ENCODE measurements at places on chromosomes 4 and X. TPM values are rescaled to one million over a fixed set of nuclear protein-coding genes. Genes with fewer than 3 reads are reported as not detected.

F8A2 gene
- not detected for total RNA-seq

SPATA4 gene
- total RNA-seq = not detected

FRG2 gene
- not detected for total RNA-seq

TKTL2 gene
- total RNA-seq = not detected

PNMA6A gene
- 3.7 TPM for total RNA-seq

OCIAD1 gene
- total RNA-seq = 81.5 TPM

SPANXN3 gene
- not detected for total RNA-seq

YY2 gene
- 2.2 TPM for total RNA-seq

ACOT9 gene
- 59.1 TPM for total RNA-seq

GYPE gene
- 3.9 TPM for total RNA-seq

GRCh38 chr4:128793859-128794672, 15.4 kb upstream of the JADE1 start:
- H3K4me1 ChIP-seq = no peaks in the 10 kb centered on the region
- DNase-seq = no peak
- H3K36me3 ChIP-seq = no peaks in the 10 kb centered on the region
- H3K27ac ChIP-seq = no peak overlapping the region
- no peak overlapping the region for H3K4me3 ChIP-seq

DNA sequence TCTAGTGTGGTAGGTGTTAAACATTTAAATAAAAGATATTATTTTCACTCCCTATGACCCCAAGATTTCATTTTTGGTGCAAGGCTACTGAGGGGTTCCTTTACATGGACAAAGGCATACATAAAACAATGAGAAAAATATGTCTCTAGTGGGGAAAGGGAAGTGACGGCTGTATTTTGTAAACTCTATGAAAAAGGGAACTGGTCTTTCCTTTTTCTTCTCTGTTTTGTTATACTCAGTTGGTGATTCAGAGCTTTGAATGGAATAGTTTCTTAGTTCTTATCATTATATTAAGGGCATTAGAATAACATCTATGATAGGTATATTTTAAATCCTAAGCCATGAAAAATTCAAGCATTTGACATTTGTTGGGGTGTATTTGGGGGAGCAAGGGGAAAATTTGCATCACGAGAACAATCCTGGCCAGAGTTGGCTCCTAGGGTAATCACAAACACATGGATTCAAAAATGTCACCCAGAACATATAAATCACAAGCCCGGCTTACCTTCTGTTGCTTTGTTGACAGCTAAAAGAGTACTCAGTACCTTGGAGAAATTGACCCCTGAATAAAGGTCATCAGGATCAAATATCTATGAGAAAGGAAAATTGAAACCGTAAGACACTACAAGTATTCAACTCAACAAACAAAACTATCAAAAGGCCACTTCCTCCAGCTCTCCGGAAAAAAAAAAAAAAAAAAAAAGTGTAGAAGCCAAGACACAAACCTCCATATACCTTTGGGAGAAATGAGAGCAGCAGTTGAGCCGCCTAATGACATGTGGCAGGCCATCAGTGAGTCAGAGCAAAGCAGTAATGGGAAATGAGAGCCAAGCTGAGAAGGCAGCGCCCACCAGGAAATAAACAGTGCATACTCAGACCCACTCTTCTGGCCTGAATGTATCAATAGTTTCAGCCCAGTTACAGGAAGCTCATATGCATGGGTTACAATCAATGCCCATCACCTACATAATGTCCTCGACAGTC, 33.4 kb downstream of the ARHGEF6 start:
- no peak overlapping the region for H3K4me3 ChIP-seq
- no peaks in the 10 kb centered on the region for H3K27me3 ChIP-seq
- H3K27ac ChIP-seq = no peak overlapping the region
- no peaks in the 10 kb centered on the region for H3K36me3 ChIP-seq
- H3K4me1 ChIP-seq = no peaks in the 10 kb centered on the region

DNA sequence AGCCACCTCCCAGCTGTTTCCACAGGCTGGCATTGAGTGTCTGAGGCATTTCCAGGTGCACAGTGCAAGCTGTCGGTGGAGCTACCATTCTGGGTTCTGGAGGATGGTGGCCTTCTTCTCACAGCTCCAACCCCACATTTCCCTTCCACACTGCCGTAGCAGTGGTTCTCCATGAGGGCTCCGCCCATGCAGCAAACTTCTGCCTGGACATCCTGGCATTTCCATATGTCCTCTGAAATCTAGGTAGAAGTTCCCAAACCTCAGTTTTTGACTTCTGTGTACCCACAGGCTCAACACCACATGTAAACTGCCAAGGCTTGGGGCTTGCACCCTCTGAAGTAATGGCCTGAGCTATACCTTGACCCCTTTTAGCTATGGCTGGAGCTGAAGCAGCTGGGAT, 10.3 kb upstream of the FRMPD4 start:
- H3K27me3 ChIP-seq = no peaks in the 10 kb centered on the region
- H3K27ac ChIP-seq = no peak overlapping the region
- H3K4me3 ChIP-seq = no peak overlapping the region
- no peaks in the 10 kb centered on the region for H3K36me3 ChIP-seq

DNA sequence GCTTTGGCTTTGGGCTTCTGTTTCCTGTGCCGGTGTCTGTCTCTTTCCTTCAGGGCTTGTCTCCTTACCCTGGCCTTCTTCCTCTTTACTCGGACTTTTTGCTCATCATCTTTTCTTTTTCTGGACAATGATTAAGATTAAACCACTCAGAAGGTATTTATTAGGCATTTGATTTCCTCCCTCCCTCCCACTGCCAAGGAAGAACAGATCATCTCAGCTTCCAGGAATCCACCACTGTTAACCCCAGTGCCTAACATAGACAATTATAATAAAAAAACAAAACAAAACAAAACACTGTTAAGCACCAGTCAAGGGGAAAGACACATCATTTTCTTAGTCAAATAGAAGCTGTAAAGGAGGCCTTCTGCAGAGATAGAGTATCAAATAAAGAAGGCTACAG, 16.6 kb downstream of the PGRMC1 start:
- DNase-seq = no peak
- no peaks in the 10 kb centered on the region for H3K36me3 ChIP-seq
- no peak overlapping the region for H3K27ac ChIP-seq
- H3K4me3 ChIP-seq = no peak overlapping the region
- H3K4me1 ChIP-seq = no peaks in the 10 kb centered on the region
- H3K27me3 ChIP-seq = no peaks in the 10 kb centered on the region

DNA sequence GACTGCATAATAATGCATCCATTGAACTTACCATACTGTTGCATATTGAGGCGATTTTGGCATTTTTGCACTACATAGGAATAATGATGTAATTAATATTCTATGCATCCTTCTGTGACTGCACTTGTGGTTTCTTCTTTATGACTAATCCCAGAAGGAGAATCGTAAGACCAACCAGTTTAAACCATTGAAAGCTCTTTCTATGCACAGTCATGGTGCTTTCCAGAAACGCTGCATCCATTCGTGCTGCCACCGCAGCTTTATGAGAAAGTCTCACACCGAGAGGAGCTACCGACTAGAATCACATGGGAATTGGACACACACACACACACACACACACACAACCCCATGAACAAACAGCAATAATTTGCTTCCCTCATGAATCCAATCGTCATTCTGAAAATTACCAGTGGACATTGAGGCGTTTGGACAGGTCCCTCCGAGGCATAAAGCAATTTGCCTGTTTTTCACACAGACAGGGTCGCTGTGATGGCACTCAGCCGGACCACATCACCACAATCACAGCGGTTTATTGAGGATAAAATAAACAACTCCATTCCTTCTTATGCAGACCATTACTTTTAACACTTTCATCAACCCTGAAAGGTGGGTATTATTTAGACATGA, 64.2 kb downstream of the PACRGL start:
- no peak overlapping the region for H3K27ac ChIP-seq
- DNase-seq = no peak
- H3K4me1 ChIP-seq = no peaks in the 10 kb centered on the region
- no peak overlapping the region for H3K4me3 ChIP-seq
- no peaks in the 10 kb centered on the region for H3K36me3 ChIP-seq

DNA sequence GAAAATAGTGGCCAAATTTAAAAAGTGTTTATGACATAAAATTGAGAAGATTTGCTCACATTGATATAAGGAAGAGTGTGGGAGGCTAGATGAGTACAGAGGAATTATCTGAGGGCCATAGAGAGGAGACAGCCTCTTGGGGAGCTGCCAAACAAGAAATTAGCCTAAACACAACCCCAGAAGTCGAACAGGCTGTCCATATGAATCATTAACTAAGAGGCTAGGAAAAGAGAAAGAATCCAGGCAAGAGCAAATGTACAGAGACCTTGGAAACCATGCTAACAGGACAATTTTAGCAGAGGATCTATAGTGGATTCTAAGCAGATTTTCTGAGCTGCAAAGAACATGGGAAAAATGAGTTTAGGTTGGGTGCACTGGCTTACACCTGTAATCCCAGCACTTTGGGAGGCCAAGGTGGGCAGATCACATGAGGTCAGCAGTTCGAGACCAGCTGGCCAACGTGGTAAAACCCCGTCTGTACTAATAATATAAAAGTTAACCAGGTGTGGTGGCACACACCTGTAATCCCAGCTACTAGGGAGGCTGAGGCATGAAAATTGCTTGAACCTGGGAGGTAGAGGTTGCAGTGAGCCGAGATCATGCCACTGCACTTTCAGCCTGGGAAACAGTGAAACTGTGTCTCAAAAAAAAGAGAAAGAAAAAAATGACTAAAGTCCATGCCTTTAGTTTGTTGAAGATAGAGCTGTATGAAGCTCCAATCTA, 76.1 kb downstream of the NWD2 start:
- no peak overlapping the region for H3K27ac ChIP-seq
- no peaks in the 10 kb centered on the region for H3K36me3 ChIP-seq
- H3K27me3 ChIP-seq = no peaks in the 10 kb centered on the region
- no peak for DNase-seq

DNA sequence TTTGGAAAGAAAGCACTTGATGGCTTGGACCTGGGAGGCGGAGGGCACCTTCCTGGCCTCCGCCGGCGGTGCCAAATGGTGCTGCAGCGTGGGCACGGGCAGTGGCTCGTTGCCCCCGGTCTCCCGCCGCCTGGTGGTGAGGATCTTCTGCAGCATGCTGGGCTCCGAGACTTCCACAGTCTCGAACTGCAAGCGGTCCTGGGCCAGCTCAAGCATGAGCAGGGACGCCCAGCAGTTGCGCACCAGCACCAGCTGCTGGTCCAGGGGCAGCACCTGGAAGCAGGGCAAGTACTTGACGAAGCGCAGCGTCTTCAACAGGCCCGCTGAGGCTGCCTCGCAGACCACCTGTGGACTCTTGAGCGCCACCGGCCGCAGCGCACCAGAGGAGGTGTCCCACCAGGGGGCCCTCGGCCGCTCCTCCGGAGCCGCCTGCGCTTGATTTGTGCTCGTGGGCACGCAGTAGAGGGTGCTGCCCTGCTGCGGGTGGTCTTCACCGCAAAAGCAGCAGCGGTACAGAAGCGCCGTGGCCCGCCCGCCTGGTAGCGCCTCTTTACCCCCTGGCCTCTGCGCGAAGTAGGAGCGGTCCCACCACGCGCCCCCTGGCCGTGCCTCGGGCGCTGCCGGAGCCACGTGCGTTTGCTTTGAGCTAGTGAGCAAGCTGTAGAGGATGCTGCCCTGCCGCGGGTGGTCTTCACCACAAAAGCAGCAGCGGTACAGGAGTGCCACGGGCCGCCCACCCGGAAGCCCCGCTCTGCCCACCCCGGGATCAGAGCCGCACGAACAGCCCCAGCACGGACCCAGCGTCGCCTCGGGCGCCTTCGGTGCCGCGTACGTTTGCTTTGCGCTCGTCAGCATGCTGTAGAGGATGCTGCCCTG, 689 bp downstream of the NR0B1 start:
- H3K4me3 ChIP-seq = peak overlapping the region; percentile 11
- H3K27me3 ChIP-seq = no peaks in the 10 kb centered on the region
- H3K36me3 ChIP-seq = no peaks in the 10 kb centered on the region
- no peaks in the 10 kb centered on the region for H3K4me1 ChIP-seq
- DNase-seq = peak; percentile 73
- no peak overlapping the region for H3K27ac ChIP-seq

Data from aorta (tissue), 5 donors.